ENCODE measurements at places on chromosomes 1 and 21.

- no peak for DNase-seq
Measured at GRCh38 chr1:198472119-198472518, 68.4 kb downstream of the ATP6V1G3 start.

- DNase-seq = no peak
Measured at GRCh38 chr1:111145542-111145941, 5.5 kb downstream of the CEPT1 start.

GRCh38 chr1:218414060-218414728 lies 69.1 kb downstream of the TGFB2 start:
- no peak for DNase-seq

GRCh38 chr1:200184196-200184595 lies 156.7 kb downstream of the NR5A2 start:
- DNase-seq = no peak

- no peak for DNase-seq
Measured at GRCh38 chr1:66365635-66366034, 168.3 kb upstream of the SGIP1 start.

DNA sequence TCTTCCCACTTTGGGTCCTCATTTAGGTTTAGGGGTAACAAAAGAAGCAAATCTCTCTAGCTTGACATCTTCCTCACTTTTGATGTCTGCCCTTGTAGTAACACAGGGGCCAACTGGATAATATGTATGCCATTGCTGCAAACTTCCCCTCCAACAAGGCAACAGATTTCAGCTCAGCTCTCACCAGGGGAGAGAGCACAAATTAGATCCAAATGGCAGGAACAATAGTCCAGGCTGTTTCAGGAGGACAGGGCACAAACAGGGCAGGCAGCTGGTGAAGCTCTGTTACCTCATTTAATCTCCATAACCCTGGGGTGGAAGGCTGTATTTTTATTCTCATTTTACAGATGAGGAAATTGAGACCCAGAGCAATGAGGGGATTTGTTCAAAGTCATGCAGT lies 4.3 kb upstream of the PIK3R3 start:
- DNase-seq = no peak

DNA sequence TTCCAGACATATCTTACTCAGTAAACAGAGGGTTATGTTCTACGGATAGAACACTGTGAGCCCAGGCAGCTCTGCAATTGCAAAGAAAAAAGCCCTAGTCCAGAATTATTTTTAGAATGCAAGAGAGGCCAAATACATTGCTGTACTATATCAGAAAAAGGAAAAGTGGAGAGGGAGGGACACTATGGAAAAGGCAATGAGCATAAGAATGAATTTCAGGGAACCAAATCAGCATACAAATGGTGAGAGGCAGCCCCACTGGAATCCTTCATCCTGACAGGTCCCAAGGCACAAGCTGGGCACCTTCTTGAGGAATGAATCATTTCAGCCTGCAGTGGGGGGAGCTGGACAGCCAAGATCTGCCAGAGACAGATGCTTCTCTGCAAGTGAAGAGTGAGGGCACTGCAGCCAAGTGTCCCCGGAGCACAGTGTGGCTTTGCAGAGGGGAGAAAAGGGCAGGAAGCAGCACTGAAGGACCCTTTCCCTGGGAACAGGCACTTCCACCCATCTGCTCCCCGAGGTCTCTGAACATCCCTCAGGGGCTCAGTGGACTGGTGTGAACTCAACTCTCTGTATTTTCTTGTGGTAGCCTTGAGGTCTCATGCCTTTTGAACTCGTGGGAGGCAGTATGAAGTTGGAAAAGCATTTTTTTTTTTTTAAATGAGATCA lies 115.6 kb downstream of the XCL2 start:
- DNase-seq = no peak

DNA sequence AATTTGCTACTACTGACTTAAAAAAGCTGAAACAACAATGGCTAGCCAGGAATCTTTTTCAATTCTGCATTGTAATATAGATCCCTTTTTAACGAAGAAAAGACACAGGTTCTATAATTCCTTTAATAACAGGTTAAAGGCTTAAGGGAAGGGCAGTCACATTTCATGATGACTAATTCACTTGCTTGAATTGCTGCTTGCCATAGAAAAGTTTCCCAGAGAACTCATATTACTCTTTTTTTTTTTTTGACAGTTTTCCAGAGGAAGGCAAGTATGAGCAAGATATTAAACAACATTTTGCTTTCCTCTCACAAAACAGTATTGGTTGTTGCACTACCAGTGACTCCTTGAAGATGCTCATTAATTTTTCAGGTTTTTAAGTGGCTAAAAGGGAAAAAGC lies 60.9 kb downstream of the IL23R start:
- no peak for DNase-seq

DNA sequence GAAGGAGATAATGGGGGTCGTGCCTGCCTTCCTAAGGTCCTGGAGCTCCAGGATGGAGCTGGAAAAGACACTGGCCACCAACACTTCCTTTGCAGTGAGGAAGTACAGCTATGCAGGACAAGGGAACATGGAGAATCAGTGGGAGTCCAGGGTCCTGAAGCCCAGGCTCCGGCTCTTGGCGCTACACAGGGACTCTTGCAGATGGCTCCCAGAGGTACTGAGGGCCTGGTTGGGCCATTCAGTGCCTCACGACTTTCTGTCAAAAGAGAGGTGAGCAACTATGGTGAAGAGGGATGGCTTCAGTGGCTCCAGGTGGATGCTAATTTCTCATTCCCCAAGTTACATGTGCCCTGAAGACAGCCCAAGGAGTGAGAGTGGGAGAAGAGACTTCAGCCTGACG lies 1.8 kb upstream of the ETNK2 start:
- DNase-seq = no peak

DNA sequence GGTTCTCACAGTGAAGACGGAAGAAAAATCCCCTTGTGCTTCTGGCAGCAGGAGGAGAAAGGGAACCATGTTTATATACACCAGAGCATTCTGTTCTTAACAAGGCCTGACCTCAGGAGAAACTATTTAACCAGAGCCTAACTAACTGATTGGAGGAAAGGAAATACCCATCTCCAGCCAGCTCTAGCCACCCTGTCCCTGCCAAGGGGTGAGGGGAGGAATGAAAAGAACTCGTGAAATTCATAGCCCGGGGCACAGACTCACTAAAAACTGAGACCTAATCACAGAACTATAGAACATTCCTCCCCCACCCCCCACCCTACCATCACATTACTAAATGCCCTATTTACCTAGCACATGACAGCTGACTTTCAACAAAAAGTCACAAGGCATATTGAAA lies 65.0 kb downstream of the KCNH1 start:
- DNase-seq = no peak

- no peak for DNase-seq
Measured at GRCh38 chr1:182217967-182218366, 156.5 kb upstream of the ZNF648 start.

GRCh38 chr1:241202401-241202800 lies 154.6 kb downstream of the RGS7 start:
- DNase-seq = no peak

DNA sequence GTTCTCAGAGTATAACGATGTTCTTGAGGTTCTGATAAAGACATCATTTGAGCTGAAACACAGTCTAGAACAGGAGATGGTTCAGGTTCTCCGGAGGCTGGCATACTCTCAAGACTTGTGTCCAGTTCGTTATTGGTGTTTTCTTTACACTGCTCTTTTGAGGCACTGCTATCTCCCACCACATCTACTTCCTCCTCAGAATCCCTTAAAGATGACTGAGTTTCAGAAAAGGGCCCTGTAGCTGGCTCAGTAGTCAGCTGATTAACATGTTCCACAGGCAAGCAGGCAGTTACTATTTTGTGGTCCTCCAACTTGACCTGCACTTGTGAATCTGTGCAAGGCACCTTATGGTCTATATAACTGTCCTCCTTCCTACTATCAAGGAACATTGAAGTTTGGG lies 50.2 kb downstream of the ZZZ3 start:
- DNase-seq = no peak

- DNase-seq = peak; percentile 67
Measured at GRCh38 chr1:1079408-1080121, 5.5 kb upstream of the RNF223 start.

- no peak for DNase-seq
Measured at GRCh38 chr1:21857142-21857839, 45.2 kb downstream of the LDLRAD2 start.

DNA sequence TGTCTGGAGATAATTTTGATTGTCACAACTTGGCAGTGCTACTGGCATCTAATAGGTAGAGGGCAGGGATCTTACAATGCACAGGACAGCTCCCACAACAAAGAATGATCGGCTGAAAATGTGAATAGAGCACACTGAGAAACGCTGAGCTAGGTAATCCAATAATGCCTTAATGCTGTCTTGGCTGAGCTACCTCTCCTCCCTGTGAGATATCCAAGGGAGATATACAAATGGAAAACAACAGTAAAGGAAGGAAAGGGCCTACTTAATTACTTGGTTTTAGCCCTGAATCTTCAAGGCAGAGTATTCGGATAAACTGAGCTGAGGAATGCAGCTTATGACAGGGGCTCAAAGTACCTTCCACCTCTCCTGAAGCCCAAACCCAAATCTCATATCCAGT lies 2.9 kb downstream of the DNASE2B start:
- no peak for DNase-seq

GRCh38 chr1:3308053-3308452 lies 146.4 kb upstream of the ARHGEF16 start:
- DNase-seq = no peak

DNA sequence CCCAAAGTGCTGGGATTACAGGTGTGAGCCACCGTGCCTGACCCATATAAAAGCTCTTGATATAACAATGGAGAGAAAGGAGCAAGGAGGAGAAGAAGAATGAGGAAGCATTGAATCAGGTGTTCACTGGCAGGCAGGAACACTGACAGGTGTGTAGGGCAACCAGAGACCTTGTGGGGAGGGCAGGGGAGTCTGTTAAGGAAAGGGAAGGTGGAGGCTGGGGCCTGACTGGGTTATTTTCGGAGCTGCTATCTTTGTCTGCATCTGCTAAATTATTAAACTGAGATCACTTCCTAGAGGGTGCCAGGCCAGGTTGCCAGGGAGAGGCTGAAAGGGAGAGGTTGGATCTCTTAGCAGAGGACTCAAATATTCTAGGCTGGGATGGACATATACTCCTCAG lies 6.8 kb upstream of the TRNP1 start:
- no peak for DNase-seq

DNA sequence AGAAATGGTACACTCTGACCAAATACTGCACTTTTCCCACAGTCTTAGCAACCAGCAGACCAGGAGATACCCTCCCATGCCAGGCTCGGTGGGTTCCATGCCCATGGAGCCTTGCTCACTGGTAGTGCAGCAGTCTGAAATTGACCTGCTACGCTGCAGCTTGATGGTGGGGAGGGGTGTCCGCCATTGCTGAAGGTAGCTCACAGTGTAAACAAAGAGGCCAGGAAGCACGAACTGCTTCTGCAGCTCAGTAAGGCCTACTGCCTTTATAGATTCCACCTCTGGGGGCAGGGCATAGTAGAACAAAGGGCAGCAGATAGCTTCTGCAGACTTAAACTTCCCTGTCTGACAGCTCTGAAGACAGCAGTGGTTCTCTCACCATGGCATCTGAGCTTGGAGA lies 12.3 kb upstream of the IFI44L start:
- DNase-seq = no peak

DNA sequence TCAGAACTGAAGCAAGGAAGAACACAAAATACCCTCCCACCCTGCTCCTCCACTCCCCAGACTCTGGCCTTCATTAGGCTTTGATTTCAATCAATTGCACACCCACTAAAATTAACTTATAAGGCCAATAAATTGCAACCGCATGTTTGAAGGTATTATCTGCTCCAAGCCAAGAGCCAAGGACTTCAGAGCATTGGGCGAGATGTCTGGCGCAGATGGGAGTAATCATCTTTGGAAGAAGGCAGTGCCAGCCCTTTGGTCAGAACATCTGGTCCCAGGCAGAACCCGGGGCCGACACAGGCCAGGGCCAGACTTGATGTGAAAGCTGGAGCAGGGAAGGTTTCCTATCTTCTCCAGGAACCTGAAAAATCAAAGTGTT lies 60.0 kb downstream of the SLC66A1 start:
- DNase-seq = no peak

GRCh38 chr1:57101209-57101608 lies 135.4 kb upstream of the C8B start:
- DNase-seq = no peak

DNA sequence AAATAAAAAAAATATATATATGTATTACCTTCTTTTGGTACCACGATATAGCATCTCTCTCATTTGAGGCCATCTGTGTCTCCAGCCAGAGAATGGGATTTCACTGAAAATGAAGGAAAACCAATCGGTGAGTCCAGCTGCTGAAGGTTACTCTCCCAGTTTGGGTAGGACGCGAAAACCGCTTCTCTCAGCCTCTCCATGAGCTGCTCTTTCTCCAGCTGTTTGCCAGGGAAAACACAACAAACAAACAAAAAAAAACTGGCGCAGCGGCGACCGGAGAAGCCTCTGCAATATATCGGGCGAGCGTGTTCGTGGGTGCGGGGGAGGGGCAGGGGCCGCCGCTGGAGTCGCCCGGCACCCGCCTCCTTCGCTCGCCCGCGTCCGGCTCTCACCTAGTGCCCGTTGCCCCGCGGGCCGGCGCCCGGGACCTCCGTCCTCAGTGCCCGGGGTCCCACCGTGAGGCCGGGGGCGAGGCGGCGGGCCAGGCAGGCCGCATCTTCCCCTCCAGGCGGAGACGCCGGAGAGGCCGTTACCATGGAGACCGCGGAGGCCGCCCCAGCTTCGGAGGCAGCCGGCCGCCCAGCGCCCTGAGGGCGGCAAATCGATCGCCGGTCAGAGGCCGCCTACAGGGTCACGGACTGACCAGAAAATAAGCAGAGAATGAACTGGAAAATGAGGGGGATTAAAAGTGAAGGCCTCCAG lies 504 bp downstream of the PHTF1 start:
- DNase-seq = peak; percentile 67

- peak; percentile 77 for DNase-seq
Measured at GRCh38 chr1:52365071-52365745, 797 bp downstream of the CC2D1B start.

GRCh38 chr1:44281962-44282703 lies 68.9 kb downstream of the DMAP1 start:
- no peak for DNase-seq

DNA sequence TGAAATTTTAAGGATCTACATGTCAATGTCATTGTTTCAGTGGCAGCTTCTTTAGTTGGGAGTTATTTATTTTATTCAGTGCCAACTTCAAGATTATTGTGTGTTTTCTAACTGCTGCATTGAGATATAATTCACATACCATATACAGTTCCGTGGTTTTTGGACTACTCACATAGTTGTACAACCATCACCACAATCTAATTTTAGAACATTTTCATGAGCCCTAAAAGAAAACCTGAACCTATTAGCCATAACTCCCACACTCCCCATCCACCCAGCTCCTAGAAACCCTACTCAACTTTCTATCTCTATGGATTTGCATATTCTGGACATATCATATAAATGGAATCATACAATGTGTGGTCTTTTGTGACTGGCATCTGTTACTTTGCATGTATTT lies 220.0 kb downstream of the LRRC40 start:
- DNase-seq = no peak

All from WERI-Rb-1 (cell line).